Astrocyte of the hippocampus (primary cell): ENCODE measurements at places on chromosomes 2 and 18.

GRCh38 chr2:15432642-15433256 is 128.4 kb downstream of the NBAS start:
- no peak for DNase-seq

DNA sequence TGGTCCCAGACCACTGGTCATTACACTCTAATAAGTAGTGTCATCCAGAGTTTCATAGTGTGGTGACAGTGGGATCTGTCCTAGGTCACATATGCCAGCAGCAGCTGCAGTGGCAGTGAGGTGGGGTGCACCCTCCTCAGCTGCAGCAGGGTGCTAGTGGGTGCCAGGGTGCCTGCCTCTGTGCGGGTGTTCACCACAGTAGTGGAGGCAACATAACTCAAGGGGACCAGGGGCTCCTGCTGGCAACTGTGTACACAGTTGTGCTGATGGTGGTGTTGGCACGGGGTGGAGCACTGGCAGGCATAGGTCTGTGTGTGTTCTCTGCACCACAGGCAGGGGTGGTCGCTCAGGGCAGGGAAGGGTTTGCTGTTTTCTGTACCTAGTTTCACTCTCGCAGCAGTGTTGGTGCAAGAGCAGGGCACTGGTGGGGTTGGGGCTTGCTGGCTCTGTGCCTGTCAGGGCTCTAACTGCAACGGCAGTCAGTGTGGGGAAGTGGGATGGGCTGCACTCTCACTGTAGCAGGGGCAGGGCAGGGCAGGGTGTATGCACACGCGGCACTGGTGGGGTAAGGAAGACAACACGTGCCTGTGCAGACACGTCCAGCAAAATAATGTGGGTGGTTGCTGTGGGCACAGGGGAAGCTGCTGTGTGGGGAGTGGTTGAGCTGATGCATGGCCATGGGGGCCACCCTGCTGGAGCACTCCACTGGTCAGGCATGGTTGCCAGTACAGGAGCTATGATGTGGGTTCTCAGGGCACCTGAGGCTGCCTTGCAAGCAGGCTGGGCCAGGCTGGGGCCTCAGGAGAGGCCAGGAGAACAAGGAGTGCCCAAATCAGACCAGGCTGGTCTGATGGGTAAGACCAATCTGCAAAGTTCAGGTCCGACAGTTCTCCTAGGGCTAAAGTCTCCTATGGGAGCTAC is 226.6 kb downstream of the MEIS1 start:
- no peak for DNase-seq

DNA sequence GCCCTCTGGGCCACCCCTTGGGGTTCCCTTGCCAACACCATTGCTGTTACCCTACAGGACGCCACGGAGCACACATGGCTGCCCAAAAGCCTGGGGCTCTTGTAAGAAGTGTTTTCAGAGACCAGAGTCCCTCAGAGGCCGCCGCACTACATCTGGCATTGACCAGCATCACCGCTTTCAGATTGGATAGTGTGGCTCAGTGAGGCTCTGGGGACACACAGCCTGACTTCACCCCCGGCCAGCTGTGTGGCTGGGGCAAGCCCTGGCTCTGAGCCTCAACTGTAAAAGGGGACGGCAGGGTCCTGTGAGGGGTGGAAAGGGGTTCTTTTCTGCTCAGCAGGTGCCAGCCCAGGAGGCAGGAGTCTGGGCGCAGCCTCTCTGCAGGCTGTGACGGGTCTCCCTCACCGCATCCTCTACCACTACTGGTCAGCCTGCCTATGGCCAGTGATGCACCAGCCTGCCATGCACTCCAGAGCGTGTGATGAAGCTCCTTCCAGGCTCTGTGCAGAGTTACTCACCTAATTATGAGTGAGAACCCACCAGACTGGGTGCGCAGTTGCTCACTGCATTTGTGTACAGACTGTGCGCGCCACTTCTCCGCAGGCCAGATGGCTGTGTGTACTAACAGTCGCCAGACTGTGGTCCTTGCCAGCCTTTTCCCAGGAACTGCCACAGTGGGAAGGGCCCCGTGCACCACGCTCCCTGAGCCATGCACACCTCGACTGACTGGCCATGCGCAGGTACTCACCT is 10.7 kb upstream of the OTOF start:
- no peak for DNase-seq

- no peak for DNase-seq
Observed at GRCh38 chr2:64700133-64700809, 46.6 kb upstream of the SERTAD2 start.

- peak; percentile 90 for DNase-seq
Observed at GRCh38 chr2:1731963-1732768, 12.1 kb downstream of the PXDN start.

GRCh38 chr2:179237209-179237946 is 27.3 kb downstream of the SESTD1 start:
- DNase-seq = no peak

- DNase-seq = peak; percentile 8
Observed at GRCh38 chr2:7073901-7074300, 156.7 kb downstream of the RNF144A start.

DNA sequence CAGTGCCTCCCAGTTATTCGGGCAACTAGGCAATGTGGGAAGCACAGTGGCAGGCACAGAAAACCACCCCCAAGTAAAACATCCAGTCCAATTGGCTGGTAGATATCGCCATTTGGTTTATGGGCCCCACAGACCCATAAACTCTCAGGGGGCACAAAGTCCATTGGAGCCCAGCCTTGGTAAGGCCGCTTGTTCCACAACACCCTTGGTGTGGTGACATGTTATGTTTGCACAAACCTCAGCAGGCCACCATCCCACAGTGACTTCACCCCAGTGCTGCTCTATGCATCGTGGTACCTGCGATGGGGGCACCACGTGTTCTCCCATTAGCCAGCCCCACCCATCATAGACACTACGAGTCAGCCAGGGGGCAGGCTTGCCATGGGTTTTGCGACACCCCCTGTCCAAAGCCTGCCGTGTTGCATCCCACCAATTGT is 18.5 kb downstream of the PHOSPHO2 start:
- no peak for DNase-seq

DNA sequence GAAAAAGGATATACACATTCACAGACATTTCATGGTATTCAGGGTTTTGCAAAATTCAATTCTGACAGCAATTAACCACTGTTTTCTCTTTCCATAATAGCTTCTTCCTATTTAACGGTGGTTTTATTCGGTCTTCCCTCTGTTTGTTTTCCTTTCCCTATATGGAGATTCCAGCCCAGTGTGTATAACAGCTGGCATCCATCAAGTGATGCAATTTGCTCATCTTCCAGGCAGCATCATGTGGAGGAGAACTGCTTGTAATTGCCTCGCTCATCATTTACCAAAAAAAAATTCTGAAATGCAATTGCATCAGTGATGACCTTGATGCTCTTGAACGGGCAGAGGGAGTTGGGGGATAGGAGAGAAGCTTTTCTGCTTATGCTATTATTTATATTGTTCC is 165.9 kb upstream of the PGAP1 start:
- DNase-seq = no peak
